CD4-positive, alpha-beta T cell treated with Interleukin-21 for 1 hour (primary cell): ENCODE measurements at places on chromosomes 2 and 18.

GRCh38 chr2:39368846-39369245, 68.2 kb downstream of the MAP4K3 start:
- DNase-seq = no peak

- DNase-seq = no peak
These were observed 95.7 kb downstream of the TEX51 start for GRCh38 chr2:126994340-126994777.

GRCh38 chr2:236671896-236672562, 102.4 kb downstream of the ACKR3 start:
- DNase-seq = no peak

DNA sequence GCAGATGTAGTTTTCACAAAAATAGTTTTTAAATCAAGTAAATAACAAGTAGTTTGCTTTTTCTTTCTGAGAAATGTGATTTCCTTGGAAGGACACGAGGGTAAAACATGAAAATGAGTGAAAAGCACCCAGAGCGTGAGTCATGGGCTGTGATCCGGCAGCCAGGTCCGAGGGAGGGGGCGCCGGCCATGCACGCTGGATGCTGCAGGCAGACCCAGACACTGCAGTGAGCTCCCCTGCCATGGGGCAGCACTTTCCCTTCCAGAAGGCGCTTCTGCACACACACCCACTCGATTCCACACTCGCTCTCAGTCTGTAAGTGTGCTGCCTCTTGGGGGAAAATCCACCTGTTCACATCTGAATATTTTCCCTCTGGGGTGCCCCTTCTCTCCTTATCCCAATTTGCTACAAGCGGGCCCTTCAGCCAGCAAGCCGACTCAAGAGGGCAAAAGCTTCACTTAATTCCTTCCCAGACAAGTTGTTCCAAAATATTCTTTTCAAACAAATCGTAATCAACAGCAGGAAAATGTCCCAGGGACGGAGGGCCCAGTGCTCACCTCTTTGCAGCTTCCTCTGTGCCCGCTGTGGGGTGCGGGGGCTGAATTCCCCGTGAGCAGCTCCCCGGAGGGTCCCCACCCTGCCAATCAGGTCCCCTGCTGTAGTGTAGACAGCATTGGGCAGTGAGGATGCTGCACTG, 87.0 kb upstream of the ID2 start:
- no peak for DNase-seq

DNA sequence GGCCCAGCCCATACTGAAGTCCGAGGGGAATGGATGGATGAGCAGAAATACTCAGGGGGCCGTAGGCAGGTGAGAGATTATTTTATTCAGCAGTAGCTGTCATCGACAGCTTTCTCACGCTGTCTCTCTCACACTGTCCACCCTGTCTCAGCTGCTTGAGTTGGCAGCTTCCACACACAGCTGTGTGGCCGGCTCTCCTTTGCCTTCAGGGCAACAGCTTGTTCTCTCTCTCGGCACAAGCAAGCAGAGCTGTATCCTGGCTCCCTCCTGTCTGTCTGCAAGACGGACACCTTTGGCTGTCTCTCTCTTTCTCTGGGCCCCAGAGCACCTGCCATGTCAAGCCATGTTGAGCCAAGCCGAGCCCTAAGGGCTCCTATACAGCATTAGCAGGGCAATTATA, 9.8 kb upstream of the PAPOLG start:
- no peak for DNase-seq

GRCh38 chr2:165637396-165637795, 156.7 kb downstream of the GALNT3 start:
- no peak for DNase-seq

DNA sequence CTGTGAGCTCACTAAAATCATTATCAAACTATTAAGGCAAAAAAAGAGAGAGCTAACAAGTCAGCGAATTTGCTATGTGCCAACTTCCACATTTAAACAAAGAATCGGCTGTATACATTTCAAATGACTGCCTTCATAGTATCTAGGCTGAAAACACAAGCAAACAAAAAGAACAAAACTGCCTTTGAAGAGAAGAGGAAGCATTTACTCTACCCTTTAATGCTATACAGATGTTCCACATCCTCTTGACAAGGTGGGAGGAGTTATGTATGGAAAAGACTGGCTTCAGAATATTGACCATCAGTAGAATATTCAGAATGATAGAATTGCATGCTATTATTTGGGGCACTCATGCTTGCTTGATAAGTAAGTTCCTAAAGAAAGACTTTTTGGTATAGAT, 741.7 kb downstream of the PLCL1 start:
- DNase-seq = no peak

DNA sequence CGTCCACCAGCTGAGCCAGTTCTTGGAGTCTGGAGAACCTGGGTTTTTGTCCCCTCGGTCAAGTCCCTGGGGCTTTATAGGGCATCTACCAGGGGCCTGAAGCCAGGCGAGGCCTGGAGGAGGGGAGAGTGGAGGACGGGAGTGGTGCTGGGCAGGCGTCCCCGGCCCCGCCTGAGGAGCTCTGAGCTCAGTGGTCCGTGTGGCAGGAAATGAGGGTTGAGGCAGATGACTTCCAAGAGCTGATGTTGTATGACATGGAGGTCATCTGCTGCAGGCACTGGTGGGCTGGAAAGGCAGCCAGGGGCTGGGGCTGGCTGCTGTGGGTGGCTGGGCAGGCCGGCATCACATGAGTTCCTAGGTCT, 118.5 kb upstream of the HS6ST1 start:
- no peak for DNase-seq

GRCh38 chr2:929925-930324, 20.7 kb upstream of the SNTG2 start:
- DNase-seq = no peak

GRCh38 chr2:70523996-70524965, 29.3 kb downstream of the TGFA start:
- DNase-seq = peak; percentile 38

DNA sequence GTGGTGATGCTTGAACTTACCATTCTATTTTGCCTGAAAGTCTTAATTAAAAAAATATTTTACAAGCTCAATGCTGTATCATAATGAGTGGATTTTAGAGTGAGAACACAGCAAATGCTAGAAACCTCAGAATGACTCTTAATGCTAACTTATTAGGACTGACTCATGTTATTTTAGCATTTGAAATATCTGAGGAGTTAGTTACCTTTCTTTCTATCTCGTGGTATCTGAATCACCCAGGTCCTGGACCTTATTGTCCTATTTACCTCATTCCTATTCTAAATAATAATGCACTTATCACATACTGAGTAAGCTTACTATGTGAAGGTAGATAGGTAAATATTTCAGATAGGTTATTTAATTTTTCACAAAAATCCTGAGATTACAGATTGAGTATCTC, 70.7 kb downstream of the SOS1 start:
- DNase-seq = no peak

DNA sequence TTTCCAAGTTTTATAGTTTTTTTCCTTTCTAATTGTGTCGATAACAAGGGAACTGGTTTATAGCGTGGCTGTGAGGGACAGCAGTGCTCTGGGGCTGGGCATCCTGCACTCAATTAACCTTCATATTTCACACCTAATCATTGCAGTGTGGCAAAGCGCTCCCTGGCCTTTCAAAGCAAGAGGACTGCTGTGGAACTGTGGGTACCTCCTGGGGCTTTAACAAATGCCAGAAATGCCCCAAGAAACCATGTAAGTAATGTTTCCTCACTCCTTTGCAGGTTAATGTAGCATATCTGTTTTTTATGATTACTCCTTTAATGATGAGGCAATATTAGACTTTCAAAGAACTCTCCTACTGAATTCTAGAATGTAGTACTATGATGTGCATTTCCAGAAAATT, 259.0 kb upstream of the RASGRP3 start:
- no peak for DNase-seq

DNA sequence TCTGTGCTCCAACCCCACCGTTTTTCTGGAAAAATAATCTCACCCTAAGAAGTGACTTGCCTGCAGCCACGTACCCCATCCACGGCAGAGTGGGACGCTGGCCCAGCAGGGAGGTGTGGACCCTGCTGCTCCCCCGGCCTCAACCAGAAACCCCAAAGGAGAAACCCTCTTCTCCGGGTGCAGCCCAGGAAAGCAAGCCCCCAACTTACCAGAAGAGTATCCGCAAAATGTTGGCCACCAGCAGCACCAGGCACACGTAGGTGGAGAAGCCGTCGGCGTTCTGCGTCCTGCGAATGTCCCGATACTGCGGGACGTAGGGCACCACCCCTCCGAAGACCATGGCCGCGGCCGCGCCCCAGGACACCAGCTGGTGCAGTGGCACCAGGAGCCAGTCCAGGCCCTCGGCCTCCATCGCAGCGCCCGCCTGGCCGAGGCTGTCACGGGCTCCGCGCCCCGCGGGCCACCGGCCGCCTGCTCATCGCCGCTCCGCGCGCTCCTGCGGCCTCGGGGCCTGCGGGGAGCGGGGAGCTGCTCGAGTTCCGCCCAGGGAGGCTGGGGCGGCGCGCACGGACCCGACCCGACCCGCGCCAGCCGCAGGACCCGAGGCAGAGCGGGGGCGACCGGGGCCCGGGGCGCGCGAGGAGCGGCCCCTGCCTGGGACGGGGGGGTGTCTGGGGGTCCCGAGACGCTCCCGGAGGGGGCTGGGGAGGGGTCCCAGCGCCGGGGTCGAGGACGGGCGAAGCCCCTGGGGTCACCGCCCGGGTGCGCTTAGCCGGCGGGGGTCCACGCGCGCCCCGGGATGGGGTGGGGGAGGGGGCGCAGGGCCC, 725 bp downstream of the SLC66A2 start:
- DNase-seq = no peak

DNA sequence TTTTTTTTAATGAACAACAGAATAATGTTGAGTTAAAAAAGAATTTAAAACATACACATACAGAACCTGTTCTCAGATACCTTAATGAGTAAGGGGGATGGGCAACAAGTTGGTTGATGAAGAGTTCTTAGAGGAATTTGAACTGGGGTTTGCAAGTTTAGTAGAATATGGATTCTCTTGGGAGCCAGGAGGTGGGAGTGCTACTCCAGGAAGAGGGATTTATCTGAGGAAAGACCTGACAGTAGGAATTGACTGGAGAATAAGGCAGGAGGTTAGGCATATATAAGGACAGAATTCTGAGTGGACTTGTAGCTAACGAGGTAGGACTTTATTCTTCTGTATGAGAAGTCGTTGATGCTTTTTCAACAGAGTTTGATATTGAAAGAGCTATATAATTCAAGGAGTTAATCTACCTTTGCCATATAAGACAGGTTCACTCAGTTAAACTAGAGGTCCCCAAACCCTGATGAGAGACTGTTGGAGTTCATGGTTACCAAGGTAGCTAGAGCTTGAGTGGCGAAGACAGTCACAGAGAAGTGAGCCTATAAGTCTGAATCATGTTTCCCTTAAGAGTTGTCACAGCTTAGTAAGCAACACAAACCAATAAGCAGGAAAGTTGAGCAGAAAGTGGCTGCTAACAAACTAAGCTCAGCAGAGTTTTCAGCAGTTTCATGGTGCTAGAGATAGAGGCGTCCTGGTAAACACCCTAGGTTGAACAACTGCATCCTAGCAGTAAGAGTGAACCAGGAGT, 88.2 kb downstream of the NCOA1 start:
- DNase-seq = no peak

GRCh38 chr2:30134582-30134981, 12.2 kb upstream of the YPEL5 start:
- no peak for DNase-seq

DNA sequence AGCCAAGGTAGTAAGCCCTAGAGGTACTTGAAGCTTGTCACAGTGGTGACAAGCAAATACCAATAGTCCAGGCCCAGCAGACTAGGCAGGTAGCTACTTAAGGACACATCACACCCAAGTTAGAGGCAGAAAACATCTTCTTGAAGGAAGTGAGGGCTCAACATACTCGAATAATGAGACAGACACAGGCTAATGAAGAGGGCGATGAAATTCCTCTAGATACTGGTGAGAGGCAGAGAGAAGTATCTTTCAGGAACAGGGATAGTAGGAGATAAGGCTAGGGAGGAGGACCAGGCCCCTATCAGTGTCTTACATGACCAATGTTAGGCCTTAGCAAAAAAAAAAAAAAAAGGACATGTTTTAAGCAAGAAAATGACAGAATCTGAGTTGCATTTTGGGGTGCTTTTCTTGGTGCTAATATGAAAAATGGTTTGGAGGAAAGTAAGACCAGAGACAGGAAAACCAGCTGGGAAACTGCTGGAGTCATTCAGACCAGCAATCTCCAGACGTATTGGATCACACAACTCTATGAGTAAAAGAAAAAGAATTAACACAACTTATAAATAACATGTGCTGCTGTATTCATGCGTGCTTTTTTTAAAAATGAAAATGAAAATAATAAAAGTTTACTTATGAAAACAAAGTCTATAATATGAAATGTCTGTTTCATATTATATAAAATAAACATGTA, 37.7 kb downstream of the COBLL1 start:
- no peak for DNase-seq

DNA sequence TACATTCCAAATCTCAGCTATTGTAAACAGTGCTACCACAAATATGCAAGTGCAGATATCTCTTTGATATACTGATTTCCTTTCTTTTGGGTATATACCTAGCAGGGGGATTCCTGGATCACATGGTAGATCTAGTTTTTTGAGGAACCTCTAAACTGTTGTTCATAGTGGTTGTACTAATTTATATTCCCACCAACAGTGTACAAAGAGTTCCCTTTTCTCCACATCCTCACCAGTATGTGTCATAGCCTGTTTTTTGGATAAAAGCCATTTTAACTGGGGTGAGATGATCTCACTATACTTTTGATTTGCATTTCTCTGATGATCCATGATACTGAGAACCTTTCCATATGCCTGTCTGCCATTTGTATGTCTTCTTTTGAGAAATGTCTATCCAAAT, 6.3 kb upstream of the CCNT2 start:
- no peak for DNase-seq

- DNase-seq = no peak
These were observed 40.5 kb upstream of the RTN4 start for GRCh38 chr2:55090702-55091101.

GRCh38 chr18:57813245-57813644, 10.1 kb upstream of the ATP8B1 start:
- no peak for DNase-seq

- peak; percentile 1 for DNase-seq
These were observed 38.7 kb downstream of the SDC1 start for GRCh38 chr2:20186078-20186854.

GRCh38 chr2:85647823-85648526, 20.0 kb downstream of the SFTPB start:
- no peak for DNase-seq

DNA sequence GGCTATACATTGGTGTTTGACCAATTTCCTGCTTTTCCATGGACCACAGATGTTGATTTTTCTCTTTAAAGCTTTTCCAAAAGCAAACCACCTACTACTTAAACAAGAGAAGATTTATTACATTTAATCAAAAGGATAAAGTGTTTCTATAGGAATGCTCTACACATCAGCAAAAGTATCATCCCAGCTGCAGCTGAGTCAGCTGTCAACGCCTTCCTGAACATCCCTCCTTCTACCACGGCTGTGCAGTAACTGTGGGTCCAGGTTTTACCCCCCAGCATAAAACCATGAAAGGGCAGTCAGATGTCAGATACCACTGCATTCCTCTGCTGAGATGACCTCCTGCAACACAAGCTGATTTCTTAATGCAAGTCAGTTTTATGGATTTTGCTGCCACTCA, 524.5 kb upstream of the MEX3C start:
- DNase-seq = no peak
